ENCODE measurements at places on chromosomes 4 and X. TPM values are rescaled to one million over a fixed set of nuclear protein-coding genes. Genes with fewer than 3 reads are reported as not detected.

BST1 gene
- 11.9 TPM for total RNA-seq

SLITRK2 gene
- total RNA-seq, result 0.14 TPM

PWWP3B gene
- 0.25 TPM for total RNA-seq

P2RY8 gene
- 2.1 TPM for total RNA-seq

AKAP4 gene
- total RNA-seq, result not detected

TMEM192 gene
- total RNA-seq, result 19.4 TPM

ITIH6 gene
- not detected for total RNA-seq

NPY2R gene
- total RNA-seq, result 1.6 TPM

SASH3 gene
- 1.3 TPM for total RNA-seq

PCSK1N gene
- 21.4 TPM for total RNA-seq

MED14 gene
- total RNA-seq, result 60.1 TPM

USP17L27 gene
- total RNA-seq, result not detected

THOC2 gene
- total RNA-seq, result 64.7 TPM

CCDC160 gene
- total RNA-seq, result not detected
